ENCODE measurements at places on chromosomes 6 and 20.

DNA sequence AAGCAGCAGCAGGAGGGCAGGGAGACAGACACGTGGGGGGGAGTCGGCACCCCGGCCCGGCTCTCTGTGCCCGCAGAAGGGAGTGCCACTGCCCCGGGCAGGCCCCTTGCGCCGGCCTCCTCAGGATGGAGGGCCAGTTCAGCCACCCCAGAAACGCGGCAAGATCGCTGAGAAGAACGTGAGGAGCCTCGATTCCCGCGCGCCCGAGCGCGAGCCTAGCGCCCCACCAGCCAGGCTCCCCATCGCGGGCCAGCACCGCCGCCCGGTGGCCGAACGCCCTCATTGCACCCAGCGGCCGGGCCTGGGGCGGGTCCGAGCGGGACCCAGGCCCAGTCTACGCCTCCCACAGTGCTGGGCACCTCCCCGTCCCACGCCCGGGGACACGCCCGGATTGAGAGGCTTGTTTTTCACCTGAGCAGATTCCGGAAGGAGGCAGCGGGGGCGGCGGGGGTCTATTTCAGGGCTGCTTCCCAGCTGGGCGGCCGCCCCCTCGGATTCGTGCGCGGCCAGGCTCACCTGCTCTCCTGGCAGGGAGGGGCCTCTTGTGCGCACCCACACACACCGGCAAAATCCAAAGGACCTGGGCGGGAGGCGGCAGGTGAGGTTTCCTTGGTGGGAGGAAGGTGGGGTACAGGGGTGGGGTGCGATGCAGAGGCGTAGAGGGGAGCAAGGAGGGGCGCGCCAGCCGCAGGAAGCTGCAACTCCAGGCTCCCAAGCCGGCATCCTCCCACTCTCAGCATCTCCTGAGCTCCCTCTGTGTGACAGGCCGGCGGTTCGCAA is 9.0 kb upstream of the GRM4 start:
- peak; percentile 18 for DNase-seq

- no peak for DNase-seq
Measured at GRCh38 chr20:48175261-48175660, 390.0 kb upstream of the SULF2 start.

DNA sequence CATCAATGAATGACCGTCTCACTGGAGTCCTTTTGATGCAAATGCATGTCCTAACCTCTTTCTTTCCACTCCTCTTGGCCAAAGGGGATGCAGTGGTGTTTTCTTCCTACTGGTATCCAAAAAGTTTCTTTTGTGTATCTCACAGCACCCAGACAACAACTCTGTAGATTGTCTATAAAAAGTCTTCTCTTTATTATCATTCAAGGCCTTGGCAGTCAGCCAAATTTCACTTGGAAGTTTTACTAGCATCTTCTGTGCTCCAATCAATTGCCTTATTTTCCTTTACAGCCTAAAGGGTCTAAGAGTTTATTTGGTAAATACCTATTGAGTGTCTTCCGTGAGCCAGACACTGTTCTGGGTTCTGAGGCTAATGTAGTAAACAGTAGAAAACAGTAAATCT is 150.2 kb upstream of the RNF217 start:
- no peak for DNase-seq

DNA sequence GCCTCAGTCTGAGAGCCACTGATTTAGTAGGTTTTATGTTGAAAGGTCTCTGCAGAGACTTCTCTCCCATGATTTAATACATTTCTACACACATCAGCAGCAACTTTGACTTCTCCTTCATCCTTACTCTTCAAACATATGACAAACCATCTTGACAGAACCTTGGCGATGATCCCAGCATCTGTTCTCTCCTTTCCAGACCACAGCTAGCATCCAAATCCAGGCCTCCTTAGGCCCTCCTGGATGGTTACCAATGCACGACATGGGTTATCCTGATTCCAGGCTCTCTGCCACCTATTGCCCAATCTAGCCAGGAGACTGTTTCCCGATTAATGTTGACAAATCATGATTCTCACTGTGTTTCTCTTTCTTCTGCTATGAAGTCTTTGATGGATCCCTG is 16.8 kb downstream of the LAMA4 start:
- no peak for DNase-seq

- no peak for DNase-seq
Measured at GRCh38 chr6:168260420-168260987, 59.1 kb downstream of the DACT2 start.

DNA sequence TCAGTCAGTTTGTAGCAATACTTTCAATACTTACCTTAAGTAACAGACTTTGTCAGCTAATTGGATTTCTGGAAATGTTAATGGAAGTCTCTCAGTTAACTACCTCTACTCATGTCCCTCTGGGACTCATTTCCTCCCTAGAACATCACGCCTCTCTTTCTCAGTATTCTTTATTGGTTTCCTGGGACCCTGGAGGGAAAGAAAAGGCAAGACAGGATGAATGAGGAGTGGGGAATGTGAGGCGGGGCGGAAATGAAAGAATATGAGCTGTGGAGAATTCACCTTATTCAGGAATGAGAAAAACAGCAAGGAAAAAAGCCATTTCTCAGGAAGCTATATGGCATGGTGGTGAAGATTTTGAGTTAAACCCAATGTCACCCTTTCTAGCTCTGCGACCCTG is 62.7 kb downstream of the ANKS1A start:
- no peak for DNase-seq

DNA sequence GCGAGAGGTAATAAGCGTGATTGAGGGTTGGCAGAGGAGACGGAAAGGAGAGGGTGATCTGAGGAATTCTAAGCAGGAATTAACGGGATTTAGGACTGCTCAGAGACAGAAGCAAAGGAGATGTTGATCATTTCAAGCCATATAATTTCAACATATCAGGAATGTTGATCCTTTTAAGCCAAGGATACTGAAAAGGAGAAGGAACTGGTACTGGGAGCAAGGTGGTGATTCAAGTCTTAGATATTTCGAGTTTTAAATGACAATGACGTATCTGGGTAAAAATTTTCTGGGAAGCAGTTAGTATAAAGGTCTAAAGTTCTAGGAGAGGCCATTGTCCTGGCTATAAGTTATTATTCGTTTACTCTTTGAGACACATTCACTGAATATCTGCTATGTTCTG is 91.3 kb upstream of the OGFRL1 start:
- no peak for DNase-seq

DNA sequence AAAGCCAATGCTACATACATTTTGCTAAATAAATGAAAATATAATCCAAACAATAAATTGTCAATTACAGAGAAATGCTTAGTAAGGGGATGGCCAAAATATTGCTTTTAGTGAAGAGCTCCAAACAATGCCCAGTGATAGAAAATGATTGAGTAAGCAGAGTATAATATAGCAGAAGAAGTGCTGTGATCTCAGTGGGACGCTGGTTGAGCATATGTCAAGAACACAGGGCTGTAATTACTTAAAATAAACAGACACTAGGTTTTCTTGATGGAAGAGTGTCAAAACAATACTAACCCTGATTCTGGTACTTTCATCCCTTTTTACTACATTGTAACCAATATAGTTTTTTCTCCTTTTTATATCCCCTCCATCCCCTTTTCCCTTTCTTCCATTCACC is 150.3 kb downstream of the GRIK2 start:
- DNase-seq = no peak

DNA sequence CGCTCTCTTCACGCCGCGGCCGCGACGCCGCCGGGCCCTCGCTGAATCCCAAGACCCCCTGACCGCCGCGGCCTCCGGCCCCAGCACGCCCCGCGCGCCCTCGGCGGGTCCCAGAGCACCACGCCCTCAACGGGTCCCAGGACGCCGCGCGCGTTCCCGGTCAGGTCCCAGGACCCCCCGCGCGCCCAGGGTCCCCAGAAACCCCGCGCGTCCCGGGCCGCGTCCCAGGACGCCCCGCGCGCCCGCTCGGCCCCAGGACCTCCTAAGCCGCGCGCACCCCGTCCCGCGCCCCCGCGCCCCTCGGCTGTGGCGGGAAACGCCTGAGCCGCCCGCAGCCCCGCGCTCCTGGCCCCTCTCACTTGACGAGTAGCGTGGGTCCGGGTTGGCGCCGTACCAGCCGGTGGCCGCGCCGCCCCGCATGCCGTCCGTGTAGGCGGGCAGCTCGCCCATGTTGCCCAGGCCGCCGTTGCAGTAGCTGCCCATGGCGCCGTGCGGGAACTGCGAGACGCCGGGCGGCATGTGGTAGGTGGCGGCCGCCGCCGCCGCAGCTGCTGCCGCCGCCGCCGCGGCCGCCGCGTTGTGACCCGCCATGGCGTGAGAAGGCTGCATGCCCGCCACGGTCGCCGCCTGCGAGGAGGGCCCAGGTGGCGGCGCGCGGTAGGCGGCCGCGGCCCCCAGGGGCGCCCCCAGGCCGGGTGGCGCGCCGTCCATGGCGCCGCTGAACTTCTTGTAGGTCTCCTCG is 556 bp downstream of the NKX2-4 start:
- peak; percentile 42 for DNase-seq

DNA sequence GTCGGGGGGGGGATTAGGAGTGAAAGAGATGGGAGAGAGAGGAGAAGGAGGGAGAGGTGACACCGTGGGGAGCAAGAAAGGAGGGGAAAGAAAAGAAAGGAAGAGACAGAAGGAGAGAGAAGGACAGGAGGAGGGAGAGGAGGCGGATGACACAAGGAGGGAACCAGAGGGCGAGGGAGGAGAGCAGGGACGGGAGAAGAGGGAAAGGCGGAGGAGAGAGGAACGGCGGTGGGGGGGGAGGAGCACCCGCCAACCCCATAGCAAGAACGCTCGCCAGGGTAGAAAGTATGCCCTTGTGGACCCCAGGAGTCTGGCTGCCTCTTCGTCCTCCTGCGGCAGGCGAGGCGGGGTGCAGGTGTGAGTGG is 4.5 kb upstream of the INSM1 start:
- DNase-seq = no peak

DNA sequence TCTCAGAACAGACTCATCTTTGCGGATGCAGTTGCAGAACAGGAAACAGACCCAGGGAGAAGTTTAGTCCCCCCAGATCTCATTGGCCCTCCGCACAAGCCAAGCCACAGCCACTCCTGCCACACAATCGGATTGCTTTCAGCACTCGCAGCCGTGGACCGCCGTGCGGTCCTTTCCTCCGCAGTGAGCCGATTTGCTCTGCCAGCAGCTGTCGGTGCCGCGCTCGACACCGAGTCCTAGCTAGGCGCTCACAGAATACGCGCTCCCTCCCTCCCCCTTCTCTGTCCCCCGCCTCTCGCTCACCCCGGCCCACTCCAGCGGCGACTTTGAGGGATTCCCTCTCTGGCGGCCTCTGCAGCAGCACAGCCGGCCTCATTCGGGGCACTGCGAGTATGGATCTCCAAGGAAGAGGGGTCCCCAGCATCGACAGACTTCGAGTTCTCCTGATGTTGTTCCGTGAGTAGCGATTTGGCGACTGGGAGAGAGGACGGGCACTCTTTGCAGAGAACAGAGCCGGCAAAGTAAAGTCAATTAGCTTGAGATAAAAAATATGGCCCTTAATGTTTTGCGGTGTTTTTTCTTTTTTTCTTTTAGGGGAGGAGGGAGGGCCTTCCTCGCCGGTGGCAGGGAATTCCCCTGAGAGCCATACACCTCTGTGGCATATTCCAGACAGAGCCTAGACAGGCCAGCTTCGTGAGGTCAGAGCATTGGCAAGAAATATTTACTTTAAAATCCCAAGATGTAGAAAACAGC is at the start of gene LAMP5:
LAMP5 (plus strand) TSS at position 130 of the 753 bp plus-strand sequence; CDS start at position 393, 263 bp downstream.
- peak; percentile 34 for DNase-seq

GRCh38 chr20:15923030-15923776 is 650.0 kb downstream of the KIF16B start:
- DNase-seq = no peak

GRCh38 chr20:35796571-35796970 is 24.8 kb downstream of the PHF20 start:
- no peak for DNase-seq

DNA sequence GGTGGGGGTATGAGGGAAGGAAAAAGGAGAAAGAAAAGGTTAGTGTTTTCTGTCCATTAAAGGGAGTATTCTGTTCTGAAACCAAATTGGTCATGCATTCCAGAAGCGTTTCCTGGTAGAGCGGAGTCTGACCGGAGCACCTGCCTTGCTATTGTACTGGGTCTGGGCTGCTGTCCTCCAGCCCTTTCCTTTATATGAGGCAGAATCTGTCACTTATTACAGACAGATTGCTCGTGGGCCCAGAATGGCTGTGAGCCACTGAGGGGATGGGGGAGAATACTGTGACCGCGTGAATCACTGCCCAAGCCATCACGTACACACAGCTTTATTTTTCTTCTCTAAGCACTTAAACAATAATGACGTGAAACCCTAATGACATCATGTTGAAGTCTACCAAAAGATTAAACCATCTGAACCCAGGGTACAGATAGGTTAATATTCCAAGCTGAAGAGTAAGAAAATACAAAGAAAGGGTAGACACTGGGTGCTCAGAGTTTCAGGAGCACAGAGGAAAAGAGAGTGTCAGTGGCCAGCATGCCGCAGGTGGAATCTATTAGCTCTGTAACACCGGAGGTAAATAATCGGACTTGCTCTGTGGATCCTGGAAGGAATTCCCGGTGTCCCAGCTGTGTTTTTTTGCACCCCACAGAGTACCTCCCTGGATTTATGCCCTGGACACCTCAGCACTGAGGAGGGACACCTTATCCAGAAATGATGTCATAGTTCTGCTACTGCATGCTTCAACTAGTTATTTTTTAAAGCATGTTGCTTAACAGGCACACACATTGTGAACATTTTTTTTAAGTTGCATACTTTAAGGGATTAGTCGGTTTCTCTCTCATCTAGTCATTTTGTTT is 573.3 kb downstream of the PKHD1 start:
- no peak for DNase-seq

- DNase-seq = no peak
Measured at GRCh38 chr20:60528141-60528540, 569.9 kb downstream of the CDH26 start.

GRCh38 chr6:31468311-31468710 is 29.6 kb upstream of the MICB start:
- DNase-seq = no peak

DNA sequence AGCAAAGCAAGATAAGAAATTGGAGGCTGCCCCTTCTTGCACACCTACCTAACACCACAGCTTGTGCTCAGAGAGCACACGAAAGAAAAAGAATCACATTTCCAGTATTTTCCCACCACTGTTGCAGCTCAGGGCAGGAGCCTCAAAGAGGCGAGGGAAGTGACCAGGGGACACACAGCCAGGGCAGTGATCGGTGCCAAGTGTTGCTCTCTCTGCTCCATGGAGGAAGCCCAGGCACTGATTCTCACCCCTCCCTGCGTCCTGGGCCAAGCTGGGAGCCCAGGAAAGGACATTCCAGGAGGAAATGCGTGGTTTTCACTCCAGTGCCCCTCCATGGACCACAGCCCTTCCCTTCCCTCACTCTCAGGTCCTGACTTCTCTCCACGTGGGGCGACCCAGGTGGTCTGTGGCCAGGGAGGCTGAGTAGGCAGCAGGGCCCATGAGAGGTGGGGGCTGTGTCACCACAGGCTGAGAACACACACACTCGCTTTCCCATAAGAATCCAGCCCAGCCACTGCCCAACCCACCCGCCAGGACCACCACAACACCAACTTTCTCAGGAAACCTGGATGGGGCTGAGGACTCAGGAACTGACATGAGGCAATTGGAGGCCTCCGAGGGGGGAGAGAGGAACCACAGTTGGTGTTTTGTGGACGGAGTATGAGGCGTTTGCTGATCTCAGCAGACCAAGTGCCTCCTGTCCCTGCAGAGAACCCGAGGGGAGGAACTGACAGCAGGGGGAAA is 81.7 kb upstream of the MAFB start:
- DNase-seq = no peak

- no peak for DNase-seq
Measured at GRCh38 chr20:37969949-37970855, 63.1 kb downstream of the TTI1 start.
